ENCODE measurements at places on chromosomes 16 and 17.

DNA sequence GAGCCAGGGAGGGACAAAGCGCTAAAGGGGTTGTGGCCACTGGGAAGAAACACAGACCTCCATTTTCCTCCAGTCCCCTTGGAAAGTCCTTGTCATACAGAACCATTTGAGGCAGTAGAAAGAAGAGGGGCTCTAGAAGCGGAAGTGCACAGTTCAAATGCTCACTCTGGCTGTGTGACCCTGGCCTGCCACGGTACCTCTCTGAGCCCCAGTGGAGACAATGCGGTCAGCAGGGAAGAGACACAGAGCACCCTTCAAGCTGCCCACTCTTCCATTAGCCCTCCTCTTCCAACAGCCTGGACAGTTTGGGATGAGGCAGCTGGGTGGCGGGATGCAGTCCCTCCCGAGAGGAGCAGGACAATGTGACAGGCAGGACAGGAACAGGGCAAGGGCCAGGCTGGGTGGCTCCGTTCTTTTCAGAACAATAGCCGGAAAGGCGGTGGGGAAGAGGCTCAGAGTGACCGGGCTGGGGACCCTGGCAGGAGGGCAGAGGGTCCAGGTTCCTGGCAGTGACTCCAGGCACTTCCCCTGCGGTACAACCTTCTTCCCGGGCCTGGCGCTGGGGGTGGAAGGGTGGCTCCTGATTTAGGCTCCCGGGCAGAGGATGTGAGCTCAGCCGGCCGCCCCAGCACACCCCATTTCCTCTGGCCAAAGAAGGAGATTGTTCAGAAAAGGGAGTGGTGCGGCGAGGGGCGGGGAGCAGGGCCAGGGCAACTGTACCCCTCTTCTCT is 5.6 kb downstream of the CASKIN2 start:
- DNase-seq, result peak; percentile 75

DNA sequence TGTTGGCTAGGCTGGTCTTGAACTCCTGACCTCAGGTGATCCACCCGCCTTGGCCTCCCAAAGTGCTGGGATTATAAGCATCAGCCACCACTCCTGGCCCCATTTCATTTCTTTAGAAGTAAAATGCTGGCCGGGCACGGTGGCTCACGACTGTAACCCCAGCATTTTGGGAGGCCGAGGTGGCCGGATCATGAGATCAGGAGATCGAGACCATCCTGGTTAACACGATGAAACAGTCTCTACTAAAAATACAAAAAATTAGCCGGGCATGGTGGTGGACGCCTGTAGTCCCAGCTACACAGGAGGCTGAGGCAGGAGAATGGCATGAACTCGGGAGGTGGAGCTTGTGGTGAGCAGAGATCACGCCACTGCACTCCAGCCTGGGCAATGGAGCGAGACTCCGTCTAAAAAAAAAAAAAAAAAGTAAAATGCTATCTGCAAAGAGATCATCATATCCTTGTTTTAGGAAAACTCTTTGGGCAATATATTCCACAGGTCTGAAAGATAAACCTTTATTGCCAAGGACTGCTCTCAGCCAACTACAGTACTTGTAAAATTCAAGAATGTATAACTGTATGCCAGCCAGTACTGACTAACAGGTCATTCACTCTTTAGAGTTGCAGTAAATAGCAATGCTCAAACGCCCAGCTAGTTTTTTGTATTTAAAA is 3.8 kb downstream of the GJC1 start:
- DNase-seq, result no peak

DNA sequence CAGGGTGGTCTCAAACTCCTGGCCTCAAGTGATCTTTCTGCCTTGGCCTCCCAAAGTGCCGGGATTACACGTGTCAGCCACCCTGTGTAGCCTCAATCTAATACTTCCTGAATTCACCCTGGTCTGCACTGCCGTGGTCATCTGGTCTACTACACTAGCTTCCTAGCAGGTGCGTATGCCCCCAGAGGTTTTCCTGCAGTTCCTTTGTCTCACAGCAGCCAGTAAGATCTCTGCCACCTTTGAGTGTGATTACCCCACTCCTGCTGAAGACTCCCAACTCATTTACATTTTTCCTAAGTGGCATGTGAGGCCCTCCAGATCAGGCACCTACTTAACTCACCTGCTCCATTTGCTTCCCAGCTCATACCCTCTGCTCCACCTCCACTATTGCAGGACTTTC is 5.1 kb upstream of the DDX19A start:
- no peak for DNase-seq

DNA sequence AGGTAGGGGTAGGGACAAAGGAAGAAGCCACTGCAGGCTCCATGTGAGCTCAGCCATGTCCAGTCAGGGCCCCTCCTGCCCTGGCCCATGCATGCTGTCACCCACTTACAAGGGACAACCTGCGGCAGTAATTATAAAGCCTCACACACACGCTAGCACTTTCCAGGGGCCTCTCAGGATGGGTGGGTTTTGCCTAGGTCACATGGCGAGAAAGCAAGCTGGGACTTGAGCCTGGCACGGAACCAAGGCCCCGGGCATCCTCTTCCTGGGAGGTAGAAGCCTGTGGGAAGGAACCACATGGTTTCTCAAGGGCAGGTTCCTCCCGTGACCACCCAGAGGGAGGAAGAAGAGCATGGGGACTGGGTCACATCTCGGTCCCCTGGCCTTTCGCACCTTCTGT is 7.0 kb downstream of the ZNF319 start:
- no peak for DNase-seq

DNA sequence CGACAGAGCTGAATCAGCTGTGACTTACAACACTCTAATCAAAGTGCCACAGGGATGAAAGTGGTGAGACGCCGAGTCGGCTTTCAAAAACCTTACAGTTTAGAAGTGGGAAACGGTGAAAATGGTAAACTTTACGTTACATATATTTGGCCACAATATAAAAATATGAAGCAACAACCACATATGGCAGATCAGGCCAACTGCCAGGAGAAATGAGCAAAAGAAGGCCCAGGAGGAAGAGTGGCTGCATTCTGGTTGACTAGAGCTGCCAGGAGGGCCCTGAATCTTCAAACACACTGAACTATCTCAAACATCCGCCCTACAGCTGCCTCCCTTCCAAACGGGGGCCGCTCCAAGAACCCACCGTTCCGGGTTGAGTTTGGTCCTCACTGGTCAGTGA is 56.3 kb downstream of the MRM3 start:
- no peak for DNase-seq

GRCh38 chr17:48181653-48182052 is 74.1 kb downstream of the SNX11 start:
- no peak for DNase-seq

- DNase-seq, result no peak
Measured at GRCh38 chr16:9012848-9013507, 49.3 kb upstream of the USP7 start.

DNA sequence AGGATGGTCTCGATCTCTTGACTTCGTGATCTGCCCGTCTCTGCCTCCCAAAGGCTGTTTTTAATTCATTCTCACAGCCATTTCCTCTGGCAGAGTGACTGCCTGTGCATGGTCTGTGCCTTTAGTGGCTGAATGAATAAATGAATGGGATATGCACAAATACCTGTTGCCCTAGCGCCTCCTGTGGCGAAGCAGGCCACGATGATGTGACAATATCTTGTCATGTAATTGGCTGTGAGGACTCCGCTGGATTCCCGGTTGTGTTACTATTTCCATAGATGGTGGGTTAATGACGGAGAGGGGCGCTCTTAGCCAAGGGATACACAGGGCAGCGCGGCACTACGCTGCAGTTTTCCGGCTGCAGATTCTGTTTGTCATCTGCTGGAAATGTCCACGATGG is 26.8 kb upstream of the ENDOV start:
- DNase-seq, result no peak

DNA sequence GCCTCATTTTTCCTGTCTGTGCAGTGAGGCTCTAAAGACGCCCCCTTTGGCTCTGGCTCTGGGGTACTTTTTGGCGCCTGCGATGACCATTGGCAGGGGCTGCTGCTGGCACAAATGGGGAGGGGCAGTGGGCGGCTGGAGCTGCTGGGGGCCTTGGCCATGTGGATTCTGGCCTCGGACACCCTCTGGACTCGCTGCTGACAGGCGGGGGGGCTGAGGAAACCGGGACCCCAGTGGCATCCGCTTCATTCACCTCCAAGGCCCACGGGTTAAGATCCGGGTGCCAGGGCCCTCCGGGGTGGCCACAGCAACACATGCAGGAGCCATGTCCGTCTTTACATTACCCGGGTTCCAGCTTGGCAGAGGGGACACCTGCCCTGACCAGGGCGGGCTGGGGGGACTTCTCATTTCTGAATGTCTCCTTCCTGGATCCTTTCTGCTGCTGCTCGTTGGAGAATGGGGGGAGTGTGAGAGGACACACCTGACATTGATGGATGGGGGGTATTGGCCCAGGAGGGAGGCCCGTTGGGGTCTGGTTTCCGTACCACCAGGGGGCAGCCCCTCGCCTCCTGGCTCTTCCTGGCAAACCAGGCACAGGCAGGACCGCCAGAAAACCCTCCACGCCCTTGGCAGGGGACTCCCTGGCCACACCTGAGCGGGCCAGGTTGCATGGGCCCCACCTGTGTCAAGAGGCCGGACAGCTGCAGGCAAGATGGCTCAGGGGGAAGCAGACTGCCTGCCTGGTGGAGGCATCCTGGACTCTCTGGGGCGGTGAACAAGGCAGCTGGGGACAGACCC is 21.8 kb downstream of the GSE1 start:
- DNase-seq, result no peak

GRCh38 chr16:75575958-75576357 is 9.8 kb downstream of the GABARAPL2 start:
- DNase-seq, result no peak

- no peak for DNase-seq
Measured at GRCh38 chr17:28937044-28937729, 14.1 kb downstream of the PHF12 start.

DNA sequence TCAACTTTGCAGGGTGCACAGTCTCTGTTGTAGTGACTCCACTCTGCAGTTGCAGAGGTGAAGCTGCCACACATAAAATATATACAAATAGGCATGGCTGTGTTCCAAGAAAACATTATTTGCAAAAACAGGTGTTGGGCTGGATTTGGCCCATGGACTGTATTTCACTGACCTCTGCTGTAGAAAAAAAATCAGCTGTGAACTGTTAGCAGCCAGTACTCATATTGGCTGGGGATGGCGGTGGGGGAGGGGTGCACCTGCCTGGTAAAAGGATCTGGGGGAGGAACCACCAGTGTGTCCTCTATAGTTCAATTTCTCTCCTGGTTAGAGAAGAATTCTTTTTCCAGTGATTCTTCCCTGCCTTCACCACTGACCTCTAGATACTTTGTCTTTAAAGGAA is 50.0 kb downstream of the SHISA9 start:
- DNase-seq, result no peak

GRCh38 chr16:3592559-3592958 is 15.4 kb upstream of the NLRC3 start:
- no peak for DNase-seq

DNA sequence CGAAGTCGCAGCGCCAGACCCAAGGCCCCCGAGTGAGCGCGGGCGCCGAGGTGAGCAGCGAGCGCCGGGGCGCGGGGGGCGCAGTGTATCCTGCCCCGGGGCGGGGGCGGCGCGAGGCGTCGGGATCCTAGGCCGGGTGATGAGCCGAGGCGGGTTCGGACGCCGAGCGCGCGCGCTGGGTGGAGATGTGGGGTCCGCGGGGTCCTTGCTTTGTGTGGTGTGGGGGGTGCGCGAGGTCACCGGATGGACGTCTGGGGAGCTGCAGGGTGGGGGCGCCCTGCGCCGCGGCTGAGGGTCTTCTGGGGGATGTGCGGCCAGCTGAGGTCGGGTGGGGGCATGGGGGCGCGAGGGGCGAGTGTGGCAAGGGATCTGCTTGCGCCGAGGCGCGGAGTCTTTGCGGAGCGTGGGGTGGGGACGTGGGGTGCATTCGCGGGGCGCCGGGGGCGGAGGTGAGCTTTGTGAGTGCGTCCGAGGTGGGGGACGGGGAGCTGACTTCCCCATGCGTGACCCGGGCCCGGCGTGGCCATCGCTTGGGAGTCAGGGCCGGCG is 560 bp downstream of the RAI1 start:
- peak; percentile 56 for DNase-seq

DNA sequence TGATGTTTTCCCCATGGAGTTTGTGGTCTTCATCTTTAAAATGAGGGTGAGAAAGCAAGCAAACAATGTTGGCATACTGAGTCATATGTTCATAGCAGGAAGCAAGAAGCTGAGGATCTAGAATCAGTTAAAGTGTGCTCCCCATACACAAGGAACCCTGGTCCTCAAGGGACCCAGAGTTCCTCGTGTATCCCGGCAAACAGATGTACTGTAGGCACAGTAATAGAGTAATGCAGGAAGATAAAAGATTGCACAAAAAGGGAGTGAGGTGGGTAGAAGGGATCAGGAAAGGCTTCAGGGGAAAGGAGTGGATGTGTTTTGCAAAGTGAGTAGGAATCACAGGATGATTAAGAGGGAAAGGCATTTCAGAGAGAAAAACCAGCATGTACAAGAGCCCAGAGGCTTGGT is 412.3 kb upstream of the CDH11 start:
- no peak for DNase-seq

GRCh38 chr17:39223907-39224777 is 1.6 kb downstream of the STAC2 start:
- DNase-seq, result no peak

DNA sequence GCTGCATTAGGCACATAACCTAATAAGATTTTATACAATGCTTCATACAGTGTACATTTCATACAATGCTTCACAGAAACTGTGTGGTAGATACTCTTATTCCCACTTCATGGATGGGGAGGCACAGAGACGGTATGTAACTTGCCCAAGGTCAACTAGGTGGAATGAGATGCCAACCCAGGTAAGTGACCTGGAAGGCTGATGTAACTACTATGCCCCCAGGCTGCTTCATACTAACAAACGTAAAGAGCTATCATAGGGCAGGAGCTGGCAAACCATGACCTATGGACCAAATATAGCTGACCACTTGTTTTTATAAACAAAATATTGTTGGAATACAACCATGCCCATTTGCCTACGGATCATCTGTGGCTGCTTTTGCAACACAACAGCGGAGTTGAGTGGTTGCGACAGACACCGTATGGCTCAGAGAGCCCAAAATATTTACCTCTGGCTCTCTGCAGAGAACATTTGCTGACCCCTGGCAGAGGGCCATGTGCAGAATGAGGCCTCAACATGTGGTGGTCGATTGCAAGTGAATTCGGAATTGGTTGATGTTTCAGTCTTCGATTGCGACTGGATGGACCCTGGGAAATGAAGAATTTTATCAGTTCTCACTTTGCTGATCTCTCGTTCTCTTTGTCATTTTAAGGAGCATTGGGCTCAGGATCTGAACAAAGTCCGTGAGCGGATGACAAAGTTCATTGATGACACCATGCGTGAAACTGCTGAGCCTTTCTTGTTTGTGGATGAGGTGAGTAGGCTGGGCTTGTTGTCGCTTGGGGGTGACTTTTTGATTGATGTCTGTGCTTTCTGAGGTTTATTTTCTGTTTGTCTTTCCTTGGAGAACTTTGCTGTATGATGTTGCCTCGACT is 109.7 kb downstream of the PLCG2 start:
- DNase-seq, result no peak

GRCh38 chr17:56610321-56610720 is 16.8 kb downstream of the NOG start:
- DNase-seq, result no peak

- DNase-seq, result no peak
Measured at GRCh38 chr17:82948081-82948511, 108.3 kb upstream of the ZNF750 start.

- DNase-seq, result peak; percentile 63
Measured at GRCh38 chr16:82229800-82230619, 60.0 kb upstream of the MPHOSPH6 start.

GRCh38 chr16:50066482-50067289 is 916 bp downstream of the HEATR3 start:
- no peak for DNase-seq

Measured in heart right ventricle (tissue), 16 donors.